ENCODE measurements at places on chromosomes 11 and 22.

DNA sequence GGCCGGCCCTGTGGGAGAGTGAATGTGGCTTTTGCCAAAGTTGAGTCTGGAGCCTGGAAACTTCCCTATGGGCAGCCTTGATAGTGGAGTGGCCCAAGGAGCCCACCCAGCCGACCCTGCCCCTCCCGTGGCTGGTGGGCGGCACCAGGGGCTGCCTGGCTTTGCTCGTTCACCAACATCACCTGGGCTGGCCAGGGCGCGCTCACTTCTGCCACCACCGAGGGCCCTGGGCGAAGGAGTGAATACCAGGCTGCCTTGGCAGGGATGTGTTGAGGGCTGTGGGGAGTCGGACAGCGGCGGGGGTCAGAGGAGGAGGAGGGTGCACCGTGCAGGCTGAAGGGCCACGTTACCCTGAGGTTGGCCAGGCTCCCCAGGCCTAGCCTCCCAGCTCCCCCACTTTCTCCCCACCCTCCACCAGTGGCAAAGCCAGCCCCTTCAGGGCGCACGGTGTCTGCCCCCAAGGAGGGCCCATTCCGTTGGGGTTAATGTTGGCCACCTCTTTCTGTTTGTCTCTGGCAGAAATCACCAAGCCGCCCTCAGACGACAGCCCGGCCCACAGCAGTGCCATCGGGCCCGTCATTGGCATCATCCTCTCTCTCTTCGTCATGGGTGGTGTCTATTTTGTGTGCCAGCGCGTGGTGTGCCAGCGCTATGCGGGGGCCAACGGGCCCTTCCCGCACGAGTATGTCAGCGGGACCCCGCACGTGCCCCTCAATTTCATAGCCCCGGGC, 22.5 kb upstream of the PPP6R3 start:
- no peaks in the 10 kb centered on the region for H3K4me1 ChIP-seq
- no peak overlapping the region for H3K4me3 ChIP-seq
- H3K27me3 ChIP-seq, result no peaks in the 10 kb centered on the region

DNA sequence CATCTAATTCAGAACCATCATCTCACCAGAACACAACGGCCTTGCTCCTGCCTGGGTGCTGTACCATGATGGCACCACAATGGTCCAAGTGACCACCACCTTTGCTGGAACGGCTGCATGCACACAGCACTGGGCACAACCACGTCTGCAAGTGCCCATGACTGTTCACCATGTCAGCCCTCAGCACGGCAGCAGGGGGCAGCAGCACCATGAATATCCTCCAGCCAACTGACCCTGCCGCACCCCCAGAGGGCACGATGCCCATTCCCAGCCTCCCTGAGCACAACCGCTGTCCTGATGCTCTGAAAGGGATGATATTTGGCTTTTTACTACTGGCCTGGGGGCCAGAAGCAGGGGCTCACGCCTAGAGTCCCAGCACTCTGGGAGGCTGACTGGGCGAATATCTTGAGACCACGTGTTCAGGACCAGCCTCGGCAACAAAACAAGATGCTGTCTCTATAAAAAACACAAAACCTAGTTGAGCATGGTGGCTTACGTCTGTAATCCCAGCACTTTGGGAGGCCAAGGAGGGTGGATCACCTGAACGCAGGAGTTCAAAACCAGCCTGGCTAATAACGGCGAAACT, 25.7 kb downstream of the DRD4 start:
- peaks cover 41% of the 10 kb centered on the region for H3K36me3 ChIP-seq
- DNase-seq, result peak; percentile 28
- no peak overlapping the region for H3K4me3 ChIP-seq

DNA sequence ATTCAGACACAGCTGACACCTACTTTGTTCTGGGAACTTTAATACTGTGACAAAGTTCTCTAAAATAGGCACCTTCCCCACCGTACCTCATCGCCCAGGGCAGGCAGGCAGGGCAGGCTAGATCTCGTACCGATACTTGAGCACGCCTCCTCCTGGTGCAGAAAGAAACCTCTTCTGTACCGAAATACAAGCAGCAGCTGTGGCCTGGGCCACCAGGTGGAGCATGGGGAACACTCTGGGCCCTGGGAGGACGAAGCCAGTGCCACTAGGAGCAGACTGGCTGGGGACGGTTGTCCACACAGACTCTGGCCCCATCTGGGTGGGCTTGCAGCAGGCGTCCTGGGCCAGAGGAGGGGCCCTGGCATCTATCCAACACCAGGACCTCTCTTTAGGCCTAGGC, 12.8 kb downstream of the PMM1 start:
- no peaks in the 10 kb centered on the region for H3K27me3 ChIP-seq
- no peak overlapping the region for H3K27ac ChIP-seq
- no peaks in the 10 kb centered on the region for H3K4me1 ChIP-seq

GRCh38 chr11:17561526-17561925, 14.5 kb downstream of the OTOG start:
- no peaks in the 10 kb centered on the region for H3K36me3 ChIP-seq
- peaks cover 11% of the 10 kb centered on the region for H3K4me1 ChIP-seq
- no peak for DNase-seq

GRCh38 chr11:32385998-32386397, 49.3 kb downstream of the WT1 start:
- no peaks in the 10 kb centered on the region for H3K36me3 ChIP-seq
- peaks cover 8% of the 10 kb centered on the region for H3K27me3 ChIP-seq
- H3K27ac ChIP-seq, result no peak overlapping the region

DNA sequence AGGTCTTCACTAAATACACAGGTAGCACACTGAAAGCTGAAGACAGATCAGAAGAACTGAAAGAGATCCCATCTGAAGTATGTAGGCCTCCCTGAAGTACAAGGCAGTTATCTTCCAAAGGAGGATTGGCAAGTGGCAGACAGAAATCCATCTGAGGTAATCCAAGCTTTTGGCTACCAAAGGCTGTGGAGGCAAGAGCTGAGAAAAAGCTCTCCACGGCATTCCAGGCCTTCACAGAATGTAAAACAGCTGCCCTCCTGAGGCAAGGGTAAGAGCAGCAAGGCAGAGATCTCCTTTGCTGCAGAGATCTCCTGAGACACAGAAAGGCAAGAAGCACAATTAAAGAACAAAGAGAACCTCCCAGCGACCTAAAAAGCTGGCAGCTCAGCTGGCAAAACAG, 19.1 kb downstream of the PIK3C2A start:
- no peak for DNase-seq
- no peak overlapping the region for H3K27ac ChIP-seq
- no peaks in the 10 kb centered on the region for H3K4me1 ChIP-seq
- no peak overlapping the region for H3K4me3 ChIP-seq
- peaks cover 23% of the 10 kb centered on the region for H3K36me3 ChIP-seq

- H3K4me3 ChIP-seq, result no peak overlapping the region
- no peak overlapping the region for H3K27ac ChIP-seq
- no peaks in the 10 kb centered on the region for H3K4me1 ChIP-seq
These were observed 82.1 kb downstream of the PPP6R3 start for GRCh38 chr11:68542617-68543016.

DNA sequence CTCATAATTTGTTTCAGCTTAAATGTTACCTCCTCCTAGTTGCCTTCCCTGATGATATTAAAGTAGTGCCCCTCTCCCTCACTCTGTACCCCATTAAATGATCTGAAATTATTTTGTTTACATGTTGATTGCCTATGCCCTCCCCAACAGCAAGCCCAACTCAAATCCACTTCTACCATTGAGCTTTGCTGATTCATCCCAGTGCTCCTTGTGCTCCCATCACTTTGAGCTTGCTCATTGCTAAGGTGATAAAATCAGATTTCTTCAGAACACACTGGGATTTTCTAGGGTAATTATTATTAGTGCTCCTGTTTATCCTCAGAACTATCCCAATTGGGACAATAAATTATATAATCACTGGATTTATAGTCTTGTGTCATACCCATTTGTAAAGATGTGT, 8.4 kb upstream of the DDX6 start:
- no peak overlapping the region for H3K4me3 ChIP-seq
- no peaks in the 10 kb centered on the region for H3K27me3 ChIP-seq
- no peak overlapping the region for H3K27ac ChIP-seq
- DNase-seq, result no peak

DNA sequence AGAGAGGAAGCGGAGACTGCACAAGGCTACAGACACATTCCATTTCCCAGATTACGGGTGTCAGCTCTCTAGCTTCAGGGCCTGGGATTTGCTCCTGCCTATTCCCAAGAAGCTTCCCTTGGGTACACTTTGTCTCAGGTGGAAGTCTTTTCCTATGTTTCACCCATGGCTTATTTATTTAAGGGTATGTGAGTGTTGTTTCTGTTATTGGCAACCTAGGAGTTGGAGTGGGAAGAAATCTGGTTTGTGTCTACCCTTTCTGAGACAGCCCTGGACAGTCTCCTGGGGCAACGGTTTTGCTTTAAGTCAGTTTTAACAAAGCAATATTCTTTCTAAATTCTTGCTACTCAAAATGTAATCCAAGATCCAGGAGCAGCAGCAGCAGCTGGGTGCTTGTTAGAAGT, 127.0 kb downstream of the MICAL2 start:
- peaks cover 6% of the 10 kb centered on the region for H3K4me1 ChIP-seq
- peaks cover 26% of the 10 kb centered on the region for H3K36me3 ChIP-seq
- H3K27me3 ChIP-seq, result no peaks in the 10 kb centered on the region
- no peak for DNase-seq

- H3K27ac ChIP-seq, result no peak overlapping the region
- no peaks in the 10 kb centered on the region for H3K36me3 ChIP-seq
- no peak for DNase-seq
These were observed 404.0 kb downstream of the GUCY1A2 start for GRCh38 chr11:106614262-106614661.

All from large intestine (tissue), 12 donors.